ENCODE measurements at places on chromosomes 1 and 21.

DNA sequence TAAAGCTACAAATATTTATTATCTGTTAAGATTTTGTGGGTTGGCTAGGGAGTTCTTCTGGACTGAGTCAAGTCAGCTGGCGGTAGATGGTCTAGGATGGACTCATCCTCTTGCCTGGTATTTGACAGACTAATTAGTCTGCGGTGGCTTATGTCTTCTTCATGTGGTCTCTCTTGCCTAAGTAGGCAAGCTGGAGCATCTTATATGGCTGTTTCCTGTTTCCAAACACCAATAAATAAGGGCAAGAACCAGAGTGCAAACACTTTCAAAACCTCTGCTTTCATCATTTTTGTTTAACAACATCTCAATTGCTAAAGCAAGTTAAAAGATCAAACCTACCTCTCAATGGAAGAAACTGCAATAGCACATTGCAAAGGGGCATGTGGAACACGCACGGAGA, 484.8 kb downstream of the PTPRC start:
- DNase-seq: no peak

GRCh38 chr1:67040405-67040804, 13.5 kb downstream of the SLC35D1 start:
- no peak for DNase-seq

GRCh38 chr1:162878000-162878596, 17.1 kb upstream of the CCDC190 start:
- DNase-seq: peak; percentile 64

GRCh38 chr1:37052120-37052519, 17.8 kb upstream of the GRIK3 start:
- DNase-seq: no peak

DNA sequence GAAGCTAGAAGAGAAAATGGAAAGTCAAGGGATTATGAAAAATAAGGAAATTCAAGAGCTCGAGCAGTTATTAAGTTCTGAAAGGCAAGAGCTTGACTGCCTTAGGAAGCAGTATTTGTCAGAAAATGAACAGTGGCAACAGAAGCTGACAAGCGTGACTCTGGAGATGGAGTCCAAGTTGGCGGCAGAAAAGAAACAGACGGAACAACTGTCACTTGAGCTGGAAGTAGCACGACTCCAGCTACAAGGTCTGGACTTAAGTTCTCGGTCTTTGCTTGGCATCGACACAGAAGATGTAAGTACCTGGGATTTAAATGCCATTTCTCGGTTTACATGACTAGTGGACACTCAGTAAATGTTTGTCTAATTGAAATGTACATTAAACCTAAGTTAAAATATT, 40.0 kb downstream of the CENPF start:
- no peak for DNase-seq

- no peak for DNase-seq
Observed at GRCh38 chr1:173134029-173134428, 73.1 kb downstream of the TNFSF4 start.

DNA sequence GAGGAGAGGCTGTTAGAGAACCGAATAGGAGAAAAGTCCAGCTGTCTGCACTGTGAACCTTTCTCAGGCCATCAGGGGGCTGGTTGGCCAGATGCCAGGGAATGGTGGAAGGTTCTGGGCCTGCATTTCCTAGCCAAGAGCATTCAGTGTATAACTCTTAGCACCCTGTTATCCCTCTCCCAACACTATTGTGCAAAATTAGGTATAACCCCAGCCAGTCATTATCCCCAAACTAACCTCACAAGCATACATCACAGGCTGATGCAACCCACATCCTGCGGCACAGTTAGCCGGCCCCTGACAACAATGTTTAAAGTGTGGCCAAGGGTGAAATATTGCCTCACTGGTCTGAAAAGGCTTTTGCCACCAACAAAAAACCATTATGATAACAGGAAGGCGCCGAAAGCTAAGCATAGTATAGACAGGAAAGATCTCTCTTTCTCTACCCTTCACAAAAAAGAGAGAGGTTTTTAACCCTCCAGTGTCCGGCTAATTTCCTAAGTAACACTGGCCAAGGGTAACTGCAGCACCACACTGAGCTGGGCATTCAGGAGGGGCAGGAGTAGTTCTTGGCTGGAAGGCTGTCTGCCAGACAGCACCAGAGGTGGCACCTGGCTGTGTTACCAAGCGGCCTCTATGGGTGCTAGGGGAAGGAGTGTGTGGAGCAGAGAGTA, 77.3 kb upstream of the BCAR3 start:
- DNase-seq: no peak

DNA sequence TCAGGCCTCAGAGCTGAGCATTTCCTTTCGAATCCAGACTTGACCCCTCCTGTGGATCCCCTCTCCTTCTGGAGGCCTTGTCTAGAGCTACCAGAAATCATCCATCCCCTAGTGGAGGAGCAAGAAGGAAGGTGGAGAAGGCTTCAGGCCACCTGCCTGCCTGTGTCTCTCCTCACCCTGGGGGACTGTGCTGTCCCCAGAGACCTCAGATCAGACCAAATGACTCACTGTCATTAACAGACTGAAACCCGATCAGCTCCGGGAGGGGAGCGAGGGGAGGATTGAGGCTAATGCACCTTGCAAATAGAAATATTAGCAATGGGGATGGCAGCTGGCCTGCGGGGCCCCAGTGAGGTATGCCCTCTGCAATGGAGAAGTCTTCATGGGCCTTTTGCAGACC, 2.1 kb downstream of the MYBPH start:
- DNase-seq: no peak

- DNase-seq: no peak
Observed at GRCh38 chr21:14356746-14357145, 26.2 kb downstream of the HSPA13 start.

DNA sequence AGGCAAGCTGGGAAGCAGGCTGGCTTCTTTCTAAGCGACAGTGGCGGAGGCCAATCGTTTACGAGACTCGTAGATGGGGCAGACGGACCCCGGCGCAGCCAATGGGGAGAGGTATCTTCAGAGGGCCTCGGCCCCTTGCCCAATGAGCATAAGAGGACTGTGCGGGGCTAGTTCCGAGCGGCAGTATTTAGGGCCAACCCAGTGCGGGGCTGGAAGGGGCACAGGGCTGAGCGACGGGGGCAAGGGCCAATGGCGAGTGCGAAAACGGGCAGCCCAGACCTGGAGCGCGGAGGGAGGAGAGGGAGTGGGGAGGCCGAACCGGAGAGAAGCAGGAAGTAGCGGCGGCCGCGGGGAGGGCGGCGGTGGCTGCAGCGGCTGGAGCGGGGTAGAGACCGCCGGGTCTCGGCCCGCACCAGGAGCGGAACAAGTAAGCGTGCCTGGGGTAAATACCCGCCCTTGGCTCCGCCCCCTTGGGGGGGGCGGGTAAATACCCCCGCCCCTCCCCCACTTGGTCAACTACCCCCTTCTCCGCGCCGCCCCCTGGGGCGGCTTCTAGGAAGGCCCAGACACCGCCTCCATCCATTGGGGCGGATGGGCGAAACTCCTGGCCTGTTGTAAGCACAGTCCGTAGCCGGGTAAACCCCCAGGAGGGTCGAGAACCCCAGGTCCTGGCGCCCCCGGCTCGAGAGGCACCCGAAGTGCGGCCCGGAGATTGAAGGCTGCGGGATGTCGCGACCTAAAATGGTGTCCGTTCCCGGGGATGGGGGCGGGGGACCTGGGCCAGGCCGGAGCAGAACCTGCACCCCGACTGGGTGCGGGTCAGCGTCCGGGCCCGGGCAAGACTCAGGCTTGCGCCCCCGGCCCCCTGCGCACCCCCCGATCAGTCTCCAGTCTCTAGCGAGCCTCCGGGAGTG, at the start of gene ZNF687:
Gene ZNF687 (plus strand): TSS at position 331 of the 914 bp plus-strand sequence. CDS start 3,993 bp downstream, outside the sequence.
- DNase-seq: peak; percentile 100

DNA sequence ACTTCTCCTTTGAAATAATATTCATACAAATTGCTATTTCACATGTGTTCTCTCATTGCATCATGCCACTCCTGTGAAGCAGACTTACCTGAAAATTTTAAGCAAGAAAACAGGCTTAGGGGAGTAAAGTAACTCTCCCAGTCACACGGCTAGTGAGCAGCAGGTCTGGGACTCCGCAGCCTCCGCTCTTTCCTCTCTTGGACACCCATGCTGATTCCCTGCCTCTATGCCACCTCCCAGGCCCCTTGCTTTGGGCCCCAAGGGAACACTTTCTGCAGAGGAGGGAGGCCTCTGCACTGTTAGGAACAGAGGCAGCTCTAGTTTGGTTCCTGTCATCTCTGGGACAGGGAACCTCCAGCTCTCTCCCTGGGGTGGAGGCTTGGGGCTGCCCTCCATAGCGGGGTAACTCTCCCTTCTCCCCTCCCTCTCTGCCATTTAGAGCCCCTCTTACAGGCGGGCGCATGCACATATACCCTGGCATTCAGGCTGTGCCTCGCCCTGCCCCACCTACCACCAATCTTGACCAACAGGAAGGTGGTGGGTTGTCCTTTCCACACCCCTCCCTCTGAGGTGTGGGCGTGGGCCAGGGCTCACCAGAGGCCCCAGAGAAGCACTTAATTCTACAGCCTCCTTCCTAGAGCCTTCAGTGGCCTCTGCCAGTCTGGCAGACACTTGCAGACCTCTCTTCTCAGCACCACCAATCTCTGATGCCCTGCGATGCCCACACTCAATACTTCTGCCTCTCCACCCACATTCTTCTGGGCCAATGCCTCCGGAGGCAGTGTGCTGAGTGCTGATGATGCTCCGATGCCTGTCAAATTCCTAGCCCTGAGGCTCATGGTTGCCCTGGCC, at the start of gene RXFP4:
Gene RXFP4 (plus strand): TSS at position 646 of the 852 bp plus-strand sequence. CDS start 72 bp downstream, at position 718.
- no peak for DNase-seq

GRCh38 chr1:2240270-2241156, 12.4 kb downstream of the SKI start:
- no peak for DNase-seq

DNA sequence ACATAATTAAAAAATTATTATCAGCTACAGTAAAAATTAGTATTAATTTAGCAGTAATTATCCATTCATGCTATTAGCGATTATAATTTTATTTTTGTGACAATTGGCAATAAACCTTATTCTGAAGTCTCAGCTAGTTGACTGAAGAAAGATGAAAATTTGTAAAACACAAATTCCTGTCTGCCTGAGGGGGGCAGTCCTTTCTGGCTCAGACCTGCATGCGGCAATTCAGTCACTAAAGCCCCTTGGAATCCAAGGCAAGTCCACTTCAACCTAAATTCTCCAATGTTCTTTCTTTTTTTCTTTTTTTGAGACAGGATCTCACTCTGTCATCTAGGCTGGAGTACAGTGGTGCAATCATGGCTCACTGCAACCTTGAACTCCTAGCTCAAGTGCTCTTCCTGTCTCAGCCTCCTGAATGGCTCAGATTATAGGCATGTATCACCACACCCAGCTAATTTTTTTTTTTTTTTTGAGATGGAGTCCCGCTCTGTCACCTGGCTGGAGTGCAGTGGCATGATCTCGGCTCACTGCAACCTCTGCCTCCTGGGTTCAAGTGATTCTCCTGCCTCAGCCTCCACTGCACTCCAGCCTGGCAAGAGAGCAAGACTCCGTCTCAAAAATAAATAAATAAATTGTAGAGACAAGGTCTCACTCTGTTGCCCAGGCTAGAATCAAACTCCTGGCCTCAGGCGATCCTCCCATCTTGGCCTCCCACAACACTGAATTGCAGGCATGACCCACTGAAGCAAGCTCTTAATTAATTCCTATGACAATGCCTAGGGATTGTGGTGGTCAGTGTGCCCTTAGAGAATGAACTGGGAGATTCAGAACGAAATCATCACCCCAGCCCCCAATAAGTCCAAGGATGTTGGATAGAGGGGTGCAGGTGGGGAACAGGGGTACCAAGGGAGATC, 24.2 kb upstream of the ITPKB start:
- DNase-seq: no peak

- DNase-seq: no peak
Observed at GRCh38 chr1:83860490-83861221, 138.3 kb downstream of the TTLL7 start.

DNA sequence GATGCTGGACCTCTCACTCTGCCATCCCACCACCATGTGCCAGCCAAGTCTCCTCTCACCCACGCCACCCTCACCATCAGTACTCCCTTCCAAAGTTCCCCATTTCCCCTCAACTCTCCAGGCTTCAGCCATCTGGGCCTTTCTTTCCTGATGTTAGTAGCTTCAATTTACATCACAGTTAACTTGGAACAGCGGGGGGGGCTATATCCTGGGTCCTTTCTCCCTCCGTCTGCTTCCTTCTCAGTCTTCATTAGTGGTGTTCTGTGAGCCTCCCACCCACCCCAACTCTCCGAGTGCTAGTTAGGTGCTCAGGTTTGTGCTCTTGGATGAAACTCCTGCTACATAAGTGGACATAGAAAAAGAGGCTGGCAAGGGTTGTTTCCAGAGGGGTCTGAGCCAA, 31.9 kb downstream of the KCNC4 start:
- DNase-seq: no peak

GRCh38 chr1:223106856-223107255, 36.2 kb downstream of the TLR5 start:
- no peak for DNase-seq

DNA sequence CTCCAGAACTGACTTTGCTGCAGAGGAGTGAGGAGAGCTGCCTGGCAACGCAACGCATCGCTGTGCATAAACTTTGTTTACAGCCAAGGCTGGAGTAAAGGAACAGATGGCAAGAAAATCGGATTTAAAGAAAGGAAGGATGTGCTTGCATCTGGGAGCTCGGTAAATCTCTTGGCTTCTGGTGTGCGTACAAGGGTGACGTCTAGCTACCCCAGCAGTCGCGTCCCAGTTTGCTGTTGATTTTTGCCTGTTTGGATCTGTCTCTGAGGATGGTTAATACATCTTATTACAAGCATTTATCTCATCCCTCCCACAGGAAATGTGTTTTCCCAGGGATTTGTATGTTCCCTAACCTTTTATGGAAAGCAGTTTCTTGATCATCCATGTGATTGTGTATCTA, 73.3 kb upstream of the RALGPS2 start:
- DNase-seq: no peak

DNA sequence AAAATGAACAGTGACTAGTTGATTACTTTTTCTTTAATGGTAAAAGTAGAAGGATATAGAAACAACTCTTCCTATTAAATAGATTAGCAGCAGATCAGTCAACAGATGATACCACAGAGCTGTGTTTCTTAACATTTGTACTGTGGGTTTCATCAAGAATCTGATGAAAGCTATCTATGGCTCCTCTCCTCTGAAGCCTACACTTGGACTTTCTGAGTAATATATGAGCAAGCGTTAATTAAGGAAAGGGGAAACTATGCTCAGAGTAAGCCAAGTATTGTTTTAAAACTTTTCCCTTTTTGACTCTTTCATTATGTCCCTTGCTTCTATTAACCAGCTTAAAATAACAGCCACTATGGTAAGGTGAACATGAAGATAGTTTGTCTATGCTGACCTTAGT, 10.8 kb downstream of the ARID4B start:
- no peak for DNase-seq

Data from NCI-H2081 treated with DMSO at 0.1 percent for 48 hours (cell line).